ENCODE measurements at places on chromosomes 6 and 20.

- no peak for DNase-seq
These were observed 46.6 kb downstream of the UBR2 start for GRCh38 chr6:42610416-42610815.

GRCh38 chr20:21618759-21619416 lies 86.6 kb upstream of the PAX1 start:
- no peak for DNase-seq

DNA sequence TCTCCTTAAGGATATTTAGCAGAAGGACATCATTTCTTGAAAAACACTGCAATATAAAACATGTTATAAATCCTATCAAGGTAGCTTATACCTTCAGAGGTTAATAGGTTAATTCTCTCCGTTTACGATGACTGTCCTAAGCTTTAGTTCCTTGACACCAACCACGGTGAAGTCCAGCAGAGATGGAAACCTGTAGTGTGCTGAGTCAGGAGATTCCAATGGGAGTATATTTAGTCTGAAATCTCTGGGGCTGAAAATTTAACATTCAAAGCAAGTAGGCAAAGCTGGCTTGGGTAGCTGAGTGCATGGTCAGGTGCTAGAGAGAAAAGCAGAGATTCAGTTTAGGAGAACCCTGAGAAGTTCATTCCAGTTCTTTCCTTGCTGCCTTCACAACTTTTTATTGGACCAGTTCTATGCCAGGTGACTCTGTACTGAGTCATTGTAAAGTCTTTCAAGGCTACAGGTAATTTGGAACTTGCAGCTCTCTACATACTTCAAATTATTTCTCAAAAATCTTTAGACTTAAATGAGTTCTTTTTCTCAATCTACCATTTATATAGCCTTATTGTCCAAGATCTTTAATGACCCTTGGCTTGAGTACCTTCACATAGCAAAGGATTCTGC lies 1009.4 kb upstream of the FLRT3 start:
- no peak for DNase-seq

DNA sequence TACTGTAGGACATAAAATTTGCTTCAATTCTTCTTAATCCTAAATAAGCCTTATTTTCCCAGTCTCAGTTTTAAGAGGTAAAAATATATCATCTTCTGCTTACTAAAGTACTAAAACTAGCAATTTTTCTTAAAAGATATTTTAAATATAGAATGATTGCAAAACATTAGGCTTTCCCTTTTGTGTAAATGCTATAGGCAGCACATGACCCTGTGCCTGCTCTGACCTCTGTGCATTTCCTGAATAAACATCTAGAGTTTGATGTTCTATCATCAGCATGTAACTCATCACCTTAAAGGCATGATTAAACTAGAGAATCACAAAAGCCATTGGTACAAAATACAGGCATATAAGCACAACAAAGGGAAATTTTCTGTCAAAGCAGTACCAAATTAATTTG lies 422.7 kb downstream of the TFAP2B start:
- no peak for DNase-seq

- no peak for DNase-seq
These were observed 9.3 kb upstream of the EPM2A start for GRCh38 chr6:145744619-145745018.

GRCh38 chr6:27031302-27031701 lies 216.2 kb upstream of the PRSS16 start:
- no peak for DNase-seq

DNA sequence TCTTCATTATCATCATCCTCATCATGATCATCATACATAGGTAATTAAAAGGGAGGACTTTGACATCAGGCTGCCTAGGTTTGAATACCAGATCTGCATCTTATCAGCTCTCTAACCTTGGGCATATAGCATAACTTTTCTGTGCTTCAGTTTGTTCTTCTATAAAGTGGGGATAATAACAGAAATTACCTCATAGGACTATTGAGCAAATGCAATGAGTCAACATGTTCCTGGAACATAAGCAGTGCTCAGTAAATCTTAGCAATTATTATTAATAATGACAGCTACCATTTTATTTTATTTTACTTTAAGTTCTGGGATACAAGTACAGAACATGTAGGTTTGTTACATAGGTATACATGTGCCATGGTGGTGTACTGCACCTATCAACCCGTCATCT lies 7.2 kb downstream of the C20orf202 start:
- no peak for DNase-seq

DNA sequence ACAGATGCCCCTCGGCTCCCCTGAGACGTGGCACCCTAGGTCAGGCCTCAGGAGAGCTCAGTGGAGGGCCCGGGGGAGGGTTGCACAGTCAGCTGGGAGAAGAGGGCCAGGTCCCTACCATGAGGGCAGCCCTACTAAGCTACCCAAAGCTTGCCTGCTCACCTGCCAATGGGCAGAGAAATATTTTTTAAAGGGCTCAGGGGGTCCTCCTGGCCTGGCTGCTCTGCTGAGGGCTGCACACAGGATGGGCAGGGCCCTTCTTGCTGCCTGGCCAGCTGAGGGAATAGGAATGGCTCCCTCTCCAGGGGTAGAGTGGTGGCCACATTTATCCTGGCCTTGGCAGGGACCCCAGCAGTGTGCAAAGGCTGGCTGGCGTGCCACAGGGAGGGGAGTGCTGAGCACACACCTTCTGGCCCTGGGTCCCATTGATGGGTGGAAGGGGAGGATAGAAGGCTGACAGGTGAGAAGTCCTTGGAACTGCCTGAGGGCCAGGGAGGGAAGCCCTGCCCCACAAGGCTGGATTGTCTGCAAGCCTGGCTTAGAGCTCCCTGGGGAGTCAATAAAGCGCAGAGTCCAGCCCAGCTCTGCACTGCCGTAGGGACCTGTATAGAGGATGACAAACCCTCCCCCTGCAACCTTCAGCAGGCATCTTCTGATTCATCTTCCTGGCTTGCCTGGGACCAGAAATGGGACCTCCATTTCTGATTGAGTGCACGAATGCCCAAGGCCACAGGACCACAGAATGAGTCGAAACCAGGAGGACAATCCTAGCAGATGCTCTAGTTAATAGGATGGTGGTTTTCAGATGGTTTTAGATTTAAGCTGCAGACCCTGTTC lies 62.1 kb downstream of the NOL4L start:
- DNase-seq = no peak

- DNase-seq = no peak
These were observed 23.7 kb downstream of the MLIP start for GRCh38 chr6:54134935-54135334.

- no peak for DNase-seq
These were observed 165.9 kb upstream of the MARCKS start for GRCh38 chr6:113691260-113691656.

- DNase-seq = no peak
These were observed 266.1 kb upstream of the RNF24 start for GRCh38 chr20:4281258-4282055.

DNA sequence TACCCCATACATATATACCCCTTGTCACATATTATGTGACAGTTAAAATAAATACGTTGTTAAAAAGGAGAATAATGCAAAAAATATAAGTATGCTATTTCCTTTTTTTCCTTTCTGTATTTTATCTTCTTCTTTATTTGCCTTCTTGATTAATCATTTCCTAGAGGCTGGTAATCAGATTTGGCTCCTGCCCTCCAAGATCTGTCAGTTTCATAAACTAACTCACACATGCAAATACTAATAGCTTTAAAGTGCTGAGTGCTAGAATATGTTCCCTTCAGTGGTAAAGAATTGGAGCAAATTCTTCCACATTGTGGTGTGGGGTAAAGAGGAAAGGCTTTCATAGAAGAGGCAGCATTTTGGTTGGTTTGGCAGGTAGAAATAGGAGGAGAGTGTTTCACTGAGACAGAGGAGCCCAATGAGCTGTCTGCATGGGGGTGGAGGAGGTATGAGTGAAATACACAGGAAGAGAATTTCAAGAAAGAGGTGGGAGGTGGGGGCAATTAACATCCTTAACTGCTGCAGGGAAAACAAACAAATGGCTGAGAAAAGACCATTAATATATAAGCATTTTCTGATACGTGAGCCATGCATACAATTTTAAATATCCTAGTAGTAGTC lies 523.9 kb downstream of the BMP2 start:
- no peak for DNase-seq

- DNase-seq = no peak
These were observed 46.4 kb downstream of the PRL start for GRCh38 chr6:22250486-22250885.

- no peak for DNase-seq
These were observed 21.4 kb upstream of the PRDM1 start for GRCh38 chr6:106064756-106065155.

GRCh38 chr6:75492386-75493153 lies 1.0 kb downstream of the FILIP1 start:
- no peak for DNase-seq

DNA sequence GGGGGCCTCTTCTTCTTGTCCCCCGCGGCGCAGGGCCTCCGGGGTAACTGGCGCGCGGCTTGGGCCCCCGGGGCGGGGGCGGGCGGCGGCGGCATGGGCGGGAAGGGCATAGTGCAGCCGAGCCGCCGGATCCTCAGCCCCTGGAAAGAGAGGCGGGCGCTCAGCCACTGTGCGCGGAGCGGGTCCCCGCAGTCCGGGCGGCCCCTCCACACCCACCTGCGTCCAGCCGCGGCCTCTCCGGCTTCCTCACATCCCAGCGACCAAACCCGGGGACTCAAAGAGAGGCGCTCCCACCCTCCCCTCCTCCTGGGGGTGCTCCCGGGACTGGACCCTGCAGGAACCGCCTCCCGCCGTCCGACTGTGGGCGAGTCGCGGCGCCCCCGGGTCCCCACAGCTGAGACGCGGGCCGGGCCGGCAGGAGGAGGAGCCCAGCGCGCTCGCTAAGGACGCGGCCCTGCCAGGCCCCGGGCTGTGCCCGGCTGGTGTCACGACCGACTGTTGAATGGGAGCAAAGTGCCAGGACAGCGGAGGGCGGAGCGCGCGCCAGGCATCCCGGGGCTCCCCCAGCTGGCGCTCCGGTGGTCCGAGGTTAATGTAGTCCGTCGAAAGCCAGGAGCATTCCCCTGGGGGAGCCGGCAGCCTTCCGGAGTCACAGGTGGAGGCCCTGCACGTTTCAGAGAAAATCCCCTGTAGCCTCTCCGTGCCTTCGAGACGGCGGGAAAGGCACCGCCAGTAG lies at the start of gene PRR18:
TSS of gene PRR18 (minus strand) at position 360 of the 736 bp plus-strand sequence. CDS start at position 110, 250 bp downstream.
- no peak for DNase-seq

DNA sequence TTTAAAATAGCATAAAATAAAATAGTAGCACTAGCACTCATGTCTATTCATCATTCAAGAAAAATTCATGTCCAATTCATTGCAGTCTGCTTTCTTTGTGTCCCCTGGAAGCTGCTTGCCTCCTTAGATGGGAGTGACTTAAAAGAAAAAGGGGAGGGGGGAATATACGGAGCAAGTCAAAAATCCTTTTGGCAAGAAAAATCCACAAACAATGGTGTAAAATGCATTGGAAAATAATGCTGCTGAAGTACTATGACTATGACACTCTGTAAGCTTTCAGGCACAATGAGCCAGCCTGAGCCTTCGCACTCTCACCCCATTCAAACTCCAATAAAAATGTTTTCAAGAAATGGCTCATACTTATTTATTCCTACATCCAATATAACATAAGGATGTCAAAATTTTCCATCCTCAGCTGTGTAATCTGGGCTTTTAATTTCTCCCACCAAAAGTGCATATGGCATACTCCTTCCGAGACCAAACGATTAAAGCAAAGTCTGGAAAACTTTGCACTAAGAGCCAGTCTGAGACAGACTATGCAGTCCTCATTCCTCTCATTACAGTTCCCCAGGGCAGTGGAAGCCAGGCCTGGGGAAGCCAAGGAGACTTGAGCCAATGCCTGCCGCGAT lies 790 bp downstream of the NEDD9 start:
- DNase-seq = peak; percentile 70

GRCh38 chr6:168147205-168147738 lies 68.3 kb upstream of the FRMD1 start:
- no peak for DNase-seq

DNA sequence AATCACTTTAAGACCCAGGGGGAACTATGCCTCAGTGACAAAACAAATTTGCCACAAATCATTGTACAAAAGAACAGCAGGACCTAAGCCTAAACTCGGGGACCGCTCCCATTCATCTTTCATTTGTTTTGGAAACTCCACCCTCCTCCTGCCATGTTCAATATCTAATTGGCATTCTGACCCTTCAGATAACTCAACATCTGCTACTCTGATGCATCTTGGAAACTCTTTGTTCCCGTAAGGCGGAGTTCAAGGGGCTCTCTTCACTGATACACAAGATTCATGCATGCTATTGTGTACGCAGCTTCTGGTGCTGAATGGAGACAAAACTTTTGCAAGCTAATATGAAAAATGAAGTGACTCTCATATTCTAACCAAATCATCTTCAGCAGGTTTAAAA lies 187.6 kb downstream of the ZFP64 start:
- no peak for DNase-seq

DNA sequence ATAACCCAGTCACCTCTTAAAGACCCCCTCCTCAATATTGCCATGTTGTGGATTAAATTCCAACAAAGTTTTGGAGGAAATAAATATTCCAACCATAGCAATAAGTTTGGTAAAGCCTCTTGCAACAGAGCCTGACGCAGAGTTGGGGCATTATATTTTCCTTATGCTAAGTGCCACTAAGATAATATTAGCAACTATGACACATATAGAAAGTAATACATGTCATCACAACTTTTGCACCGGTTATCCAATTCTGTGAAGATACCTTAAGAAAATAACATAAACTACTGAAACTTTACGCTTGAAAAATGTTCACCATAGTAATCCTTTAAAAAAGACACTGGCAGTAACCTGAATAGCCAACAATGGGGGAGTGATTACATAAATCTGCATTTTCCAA lies 52.2 kb upstream of the TRERF1 start:
- no peak for DNase-seq

- no peak for DNase-seq
These were observed 216.2 kb downstream of the FOXC1 start for GRCh38 chr6:1825926-1826325.

GRCh38 chr6:148416330-148416965 lies 73.8 kb downstream of the SASH1 start:
- no peak for DNase-seq

GRCh38 chr6:17101422-17102257 lies at the start of gene STMND1:
TSS of gene STMND1 (plus strand) at chr6:17102050. CDS start at chr6:17102258, 208 bp downstream.
- peak; percentile 22 for DNase-seq

GRCh38 chr20:32647606-32648005 lies 26.1 kb downstream of the C20orf203 start:
- DNase-seq = no peak

- no peak for DNase-seq
These were observed 106.0 kb downstream of the SH3BGRL2 start for GRCh38 chr6:79737172-79737571.

DNA sequence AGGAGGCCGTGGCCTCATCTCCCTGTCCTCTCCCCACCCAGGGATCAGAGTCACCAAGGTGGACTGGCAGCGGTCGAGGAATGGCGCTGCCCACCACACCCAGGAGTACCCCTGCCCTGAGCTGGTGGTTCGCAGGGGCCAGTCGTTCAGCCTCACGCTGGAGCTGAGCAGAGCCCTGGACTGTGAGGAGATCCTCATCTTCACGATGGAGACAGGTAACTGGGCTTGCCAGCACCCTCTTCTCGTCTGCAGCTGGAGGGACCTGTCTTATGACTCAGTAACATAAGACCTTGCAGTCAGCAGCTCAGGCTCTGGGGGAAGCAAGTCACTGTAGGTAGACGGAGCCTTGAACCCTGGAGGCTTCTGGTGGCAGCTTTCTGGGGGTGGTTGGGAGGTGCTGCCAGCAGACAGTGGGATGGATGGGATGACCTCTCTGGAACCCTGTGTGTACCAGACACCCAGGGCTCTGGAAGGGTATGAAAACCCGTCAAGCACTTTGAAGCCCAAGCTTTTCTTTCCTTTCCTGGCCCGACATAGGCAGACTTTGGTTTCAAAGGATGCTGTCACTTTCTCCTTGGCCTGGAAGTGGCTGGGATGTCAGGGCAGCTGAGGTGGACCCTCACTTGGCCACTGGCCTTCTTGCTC lies 13.8 kb downstream of the TGM6 start:
- no peak for DNase-seq
